Endothelial cell of coronary artery (primary cell): ENCODE measurements at places on chromosomes 1 and 21. TPM values are rescaled to one million over a fixed set of nuclear protein-coding genes. Genes with fewer than 3 reads are reported as not detected.

TMEM125 gene
- total RNA-seq = not detected in 2 replicates

PCAT6 gene
- total RNA-seq = not detected in 2 replicates

FAAP20 gene
- total RNA-seq = 8.1 and 13.7 TPM in 2 replicates

EPHB2 gene
- 50.7 and 58.5 TPM in 2 replicates for total RNA-seq

PLEKHN1 gene
- 0.19 and 0.36 TPM in 2 replicates for total RNA-seq

SPATA45 gene
- total RNA-seq = not detected in 2 replicates

ARHGEF10L gene
- total RNA-seq = 3.5 and 9.5 TPM in 2 replicates

PPFIA4 gene
- 0.18 and 4.7 TPM in 2 replicates for total RNA-seq

TIAM1 gene
- under 0.01 and 2.7 TPM in 2 replicates for total RNA-seq
